Activated T-helper 1 cell treated with anti-CD3 and anti-CD28 coated beads, Interleukin-12 subunit alpha, Interleukin-12 subunit beta, Interleukin-2, Interleukin-4 antibody, amounts not matched to agents 30 ng/mL and 10 ng/mL and 1 ng/mL, durations not matched to agents 14 hours and 24 hours and 36 hours (primary cell): ENCODE measurements at places on chromosomes 4 and X. TPM values are rescaled to one million over a fixed set of nuclear protein-coding genes. Genes with fewer than 3 reads are reported as not detected.
A peak's percentile ranks its signal among the peaks of the same experiment; 100 is the strongest.

DNA sequence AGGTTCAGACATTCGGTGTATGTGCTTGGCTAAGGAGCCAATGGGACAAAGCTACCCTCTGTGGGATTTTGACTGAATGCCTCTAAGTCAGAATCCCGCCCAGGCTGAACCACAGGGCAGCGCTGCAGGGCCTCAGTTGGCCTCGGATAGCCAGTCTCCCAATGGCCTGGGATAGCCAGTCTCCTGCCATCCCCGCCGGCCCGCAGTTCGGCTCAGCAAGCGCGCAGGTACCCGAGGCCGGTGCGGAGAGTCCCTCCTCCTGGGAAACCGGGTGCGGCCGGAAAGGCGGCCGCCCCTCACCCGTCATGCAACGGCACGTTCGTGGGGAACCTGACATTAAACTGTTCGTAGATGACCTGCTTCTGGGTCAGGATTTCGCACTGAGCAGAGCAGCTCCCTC, 16.1 kb downstream of the PPEF2 start:
- H3K27me3 ChIP-seq, result peaks cover 10% of the 10 kb centered on the region
- no peak overlapping the region for H3K27ac ChIP-seq
- H3K36me3 ChIP-seq, result no peaks in the 10 kb centered on the region
- H3K4me1 ChIP-seq, result no peaks in the 10 kb centered on the region
- H3K4me3 ChIP-seq, result no peak overlapping the region

GRCh38 chr4:188459381-188459780, 320.1 kb downstream of the TRIML1 start:
- H3K27me3 ChIP-seq, result no peaks in the 10 kb centered on the region
- H3K36me3 ChIP-seq, result no peaks in the 10 kb centered on the region
- no peak overlapping the region for H3K4me3 ChIP-seq
- H3K27ac ChIP-seq, result no peak overlapping the region

DNA sequence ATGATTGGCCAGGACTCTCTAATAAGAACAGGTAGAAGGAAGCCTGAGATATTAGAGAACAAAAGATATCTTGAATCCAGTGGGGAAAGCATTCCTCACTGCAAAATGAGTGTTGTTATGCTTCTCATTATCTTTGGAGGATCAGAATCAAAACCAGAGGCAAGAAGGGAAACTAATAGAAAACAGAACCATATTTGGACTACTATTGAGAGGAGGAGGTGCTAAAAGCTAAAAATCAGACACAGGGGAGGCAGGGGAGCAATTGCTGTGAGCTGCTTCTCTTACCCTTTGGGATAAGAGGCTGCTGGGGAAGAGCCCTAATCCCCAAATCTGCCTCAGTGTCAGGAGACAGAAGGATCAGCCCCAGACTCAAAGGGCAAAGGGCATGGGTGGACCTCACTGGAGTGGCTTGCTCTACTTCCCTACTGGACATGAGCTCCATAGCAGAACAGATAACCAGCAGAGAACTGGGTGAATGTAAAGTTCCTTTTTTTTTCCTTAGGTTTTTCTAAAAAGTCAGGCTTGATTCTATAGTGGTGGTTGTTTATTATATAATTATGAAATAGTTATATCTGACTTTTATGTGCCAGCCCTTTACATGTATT, 60.1 kb downstream of the SEPTIN11 start:
- H3K4me1 ChIP-seq, result peaks cover 45% of the 10 kb centered on the region
- H3K27ac ChIP-seq, result no peak overlapping the region
- H3K27me3 ChIP-seq, result peaks cover 16% of the 10 kb centered on the region
- peaks cover 16% of the 10 kb centered on the region for H3K36me3 ChIP-seq
- H3K4me3 ChIP-seq, result no peak overlapping the region
- DNase-seq, result no peak

GRCh38 chr4:87882861-87883260, 50.1 kb downstream of the MEPE start:
- DNase-seq, result no peak
- H3K36me3 ChIP-seq, result no peaks in the 10 kb centered on the region
- no peak overlapping the region for H3K4me3 ChIP-seq
- peaks cover 7% of the 10 kb centered on the region for H3K27me3 ChIP-seq
- no peaks in the 10 kb centered on the region for H3K4me1 ChIP-seq
- no peak overlapping the region for H3K27ac ChIP-seq

DNA sequence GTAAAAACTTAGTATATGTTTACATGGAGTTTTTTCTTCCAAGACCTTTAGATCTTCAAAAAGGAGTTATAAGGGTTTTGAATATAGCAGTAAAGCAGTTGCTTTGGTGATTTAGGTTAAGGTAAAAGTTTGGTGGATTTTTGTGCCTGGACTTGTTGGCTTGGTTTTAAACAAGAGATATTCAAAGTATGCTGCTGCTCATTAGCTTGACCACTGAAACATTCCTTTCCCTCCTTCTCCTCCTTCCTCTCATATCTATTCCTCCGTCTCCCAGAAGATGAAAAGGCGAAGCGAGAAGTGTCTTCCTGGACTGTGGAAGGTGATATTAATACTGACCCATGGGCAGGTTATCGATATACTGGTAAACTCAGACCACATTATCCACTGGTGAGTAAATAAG, 38.4 kb downstream of the METAP1 start:
- peaks cover 23% of the 10 kb centered on the region for H3K4me1 ChIP-seq
- no peak for DNase-seq
- no peaks in the 10 kb centered on the region for H3K27me3 ChIP-seq
- no peak overlapping the region for H3K4me3 ChIP-seq
- H3K36me3 ChIP-seq, result peaks cover 35% of the 10 kb centered on the region

GRCh38 chrX:149903889-149904748, 23.1 kb downstream of the MAGEA8 start:
- no peaks in the 10 kb centered on the region for H3K27me3 ChIP-seq
- H3K4me1 ChIP-seq, result peaks cover 19% of the 10 kb centered on the region
- H3K27ac ChIP-seq, result peak overlapping the region; percentile 85
- peak overlapping the region; percentile 64 for H3K4me3 ChIP-seq
- DNase-seq, result no peak
- no peaks in the 10 kb centered on the region for H3K36me3 ChIP-seq

DNA sequence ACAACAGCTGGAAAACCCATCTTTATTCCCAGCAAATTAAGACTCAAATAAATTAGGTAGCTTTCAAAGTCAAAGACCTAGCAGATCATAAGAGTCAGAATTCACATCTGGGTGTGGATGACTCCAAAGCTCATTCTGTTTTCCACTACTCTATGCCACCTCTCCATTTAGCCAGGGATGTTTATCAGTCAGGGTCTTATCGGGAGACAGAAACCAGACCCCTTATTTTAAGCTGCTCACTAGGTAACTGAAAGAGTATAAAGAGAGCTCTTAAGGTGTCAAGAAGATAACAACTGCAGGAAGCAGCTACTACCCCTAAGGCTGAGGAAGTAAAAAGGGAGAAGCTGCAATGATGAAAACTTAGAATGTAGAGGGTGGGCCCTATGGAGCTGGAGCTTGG, 333.7 kb upstream of the KLF3 start:
- H3K4me1 ChIP-seq, result peaks cover 55% of the 10 kb centered on the region
- H3K36me3 ChIP-seq, result peaks cover 7% of the 10 kb centered on the region

DNA sequence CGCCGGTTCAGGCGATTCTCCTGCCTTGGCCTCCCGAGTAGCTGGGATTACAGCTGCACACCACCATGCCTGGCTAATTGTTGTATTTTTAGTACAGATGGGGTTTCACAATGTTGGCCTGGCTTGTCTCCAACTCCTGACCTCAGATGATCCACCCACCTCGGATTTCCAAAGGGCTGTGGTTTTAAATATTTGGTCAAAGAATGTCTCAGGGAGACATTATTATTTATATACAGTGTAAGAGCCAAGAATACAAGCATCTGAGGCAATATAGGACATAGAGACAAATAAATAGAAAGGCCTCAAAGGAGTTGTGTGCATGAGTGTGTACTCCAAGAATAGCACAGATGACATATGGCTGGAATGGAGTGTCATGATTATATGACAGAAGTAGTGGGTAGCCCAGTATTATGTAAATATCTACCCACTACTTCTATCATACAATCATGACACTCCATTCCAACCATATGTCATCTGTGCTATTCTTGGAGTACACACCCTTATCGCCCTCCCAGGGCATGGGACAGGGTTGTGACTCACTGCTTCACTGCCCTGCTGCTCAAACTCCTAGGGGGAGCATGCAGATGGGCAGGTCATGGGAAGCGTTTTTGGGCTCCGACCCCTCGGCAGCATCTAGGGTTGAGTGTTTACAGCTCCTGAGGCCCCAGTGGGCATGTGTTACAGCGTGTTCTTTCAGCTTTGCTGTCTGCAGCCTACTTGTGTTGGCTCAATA, 1649.8 kb upstream of the PCDH10 start:
- H3K4me3 ChIP-seq, result no peak overlapping the region
- DNase-seq, result no peak
- H3K4me1 ChIP-seq, result no peaks in the 10 kb centered on the region
- no peaks in the 10 kb centered on the region for H3K36me3 ChIP-seq

GRCh38 chr4:106424426-106424825, 55.8 kb upstream of the GIMD1 start:
- no peak for DNase-seq
- H3K27ac ChIP-seq, result no peak overlapping the region
- H3K36me3 ChIP-seq, result no peaks in the 10 kb centered on the region
- H3K4me3 ChIP-seq, result no peak overlapping the region
- H3K27me3 ChIP-seq, result no peaks in the 10 kb centered on the region

DNA sequence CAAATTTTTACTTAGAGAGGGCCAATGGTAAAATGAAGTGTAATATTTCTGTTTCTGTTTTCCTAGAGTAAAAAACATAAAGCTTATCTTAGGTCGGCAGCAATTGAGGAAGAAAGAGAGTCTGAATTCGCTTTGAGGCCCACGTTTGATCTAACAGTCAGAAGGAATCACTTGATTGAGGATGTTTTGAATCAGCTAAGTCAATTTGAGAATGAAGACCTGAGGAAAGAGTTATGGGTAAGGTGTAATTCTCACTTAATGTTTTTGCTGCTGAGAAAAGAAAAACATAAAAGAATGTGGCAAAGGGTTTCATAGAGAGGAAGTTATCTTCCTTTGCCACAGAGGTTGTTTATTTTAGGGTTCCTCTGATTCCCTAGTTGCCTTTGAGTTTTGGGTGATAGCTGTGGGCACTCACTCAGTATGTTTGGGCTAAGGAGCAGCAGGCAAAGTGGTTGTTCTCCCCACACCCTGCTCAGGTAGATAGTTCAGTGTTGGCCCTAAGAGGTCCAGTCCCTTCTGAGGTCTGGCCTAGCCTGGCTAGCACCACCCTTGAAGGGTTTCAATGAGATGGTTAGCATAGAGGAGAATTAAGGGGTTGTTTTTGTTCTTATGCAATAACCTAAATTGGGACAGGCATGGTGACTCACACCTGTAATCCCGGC, 32.3 kb downstream of the HERC5 start:
- H3K27me3 ChIP-seq, result no peaks in the 10 kb centered on the region
- H3K4me1 ChIP-seq, result peaks cover 18% of the 10 kb centered on the region
- no peak for DNase-seq
- H3K27ac ChIP-seq, result peak overlapping the region; percentile 68
- peaks cover 43% of the 10 kb centered on the region for H3K36me3 ChIP-seq
- no peak overlapping the region for H3K4me3 ChIP-seq

DNA sequence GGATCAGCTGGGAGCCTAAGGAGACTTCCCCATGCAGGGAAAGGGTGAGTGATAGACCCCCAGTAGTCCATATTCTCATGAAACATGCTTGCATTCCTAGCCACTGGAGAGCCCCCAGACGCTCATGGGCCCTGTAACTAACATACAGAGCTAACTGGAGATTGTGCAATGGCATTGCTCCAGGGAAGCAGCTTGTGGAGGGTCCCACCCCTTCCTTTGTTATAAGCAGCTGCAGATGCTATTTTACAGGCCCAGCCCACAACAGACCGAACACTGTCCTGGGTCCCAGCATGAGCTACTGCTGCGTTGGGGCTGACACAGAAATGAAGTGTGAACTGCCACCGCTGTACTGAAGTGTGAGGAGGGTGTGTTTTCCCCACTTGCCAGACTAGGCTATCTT, 1465.7 kb upstream of the DIAPH2 start:
- no peaks in the 10 kb centered on the region for H3K4me1 ChIP-seq
- H3K36me3 ChIP-seq, result no peaks in the 10 kb centered on the region
- no peak for DNase-seq
- no peaks in the 10 kb centered on the region for H3K27me3 ChIP-seq
- no peak overlapping the region for H3K27ac ChIP-seq

- H3K4me1 ChIP-seq, result peaks cover 11% of the 10 kb centered on the region
- H3K27me3 ChIP-seq, result peaks cover 1% of the 10 kb centered on the region
- no peak for DNase-seq
Measured at GRCh38 chrX:65900850-65901844, 138.7 kb downstream of the VSIG4 start.

GRCh38 chr4:164700471-164700870, 53.5 kb upstream of the SMIM31 start:
- peaks cover 4% of the 10 kb centered on the region for H3K4me1 ChIP-seq
- H3K27ac ChIP-seq, result no peak overlapping the region
- H3K27me3 ChIP-seq, result peaks cover 5% of the 10 kb centered on the region
- no peak for DNase-seq

- no peak overlapping the region for H3K27ac ChIP-seq
- H3K27me3 ChIP-seq, result no peaks in the 10 kb centered on the region
- no peak for DNase-seq
- no peaks in the 10 kb centered on the region for H3K36me3 ChIP-seq
- no peak overlapping the region for H3K4me3 ChIP-seq
- H3K4me1 ChIP-seq, result no peaks in the 10 kb centered on the region
Measured at GRCh38 chr4:186604124-186604807, 48.9 kb upstream of the MTNR1A start.

DNA sequence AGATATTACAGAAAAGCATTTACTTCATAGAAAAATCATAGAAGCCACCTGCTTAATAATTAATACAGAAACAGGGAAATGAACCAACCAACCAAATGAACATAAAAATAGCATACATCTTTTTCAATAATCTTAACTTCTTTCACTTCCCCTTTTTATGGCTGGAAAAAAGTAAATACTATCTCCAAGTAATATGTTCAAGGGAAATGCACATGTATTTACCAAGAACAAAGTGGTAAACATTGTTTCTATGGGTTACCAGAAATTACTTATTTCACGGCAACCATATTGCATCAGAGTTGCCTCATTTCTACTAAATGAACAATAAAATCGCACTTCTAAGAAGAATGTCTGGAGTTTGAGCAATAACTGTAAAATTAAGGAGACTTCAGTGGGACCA, 321.3 kb downstream of the TMA16 start:
- no peaks in the 10 kb centered on the region for H3K27me3 ChIP-seq
- DNase-seq, result no peak
- no peaks in the 10 kb centered on the region for H3K36me3 ChIP-seq
- no peak overlapping the region for H3K4me3 ChIP-seq

- peaks cover 4% of the 10 kb centered on the region for H3K27me3 ChIP-seq
- no peak overlapping the region for H3K4me3 ChIP-seq
- no peak for DNase-seq
- no peaks in the 10 kb centered on the region for H3K36me3 ChIP-seq
Measured at GRCh38 chr4:57044279-57044678, 65.6 kb downstream of the POLR2B start.

GRCh38 chrX:50586980-50587379, 116.4 kb upstream of the DGKK start:
- no peaks in the 10 kb centered on the region for H3K27me3 ChIP-seq
- no peak for DNase-seq
- H3K27ac ChIP-seq, result no peak overlapping the region

ZIC3 gene
- total RNA-seq, result not detected in 2 replicates

FATE1 gene
- total RNA-seq, result not detected in 2 replicates

GAGE12F gene
- total RNA-seq, result not detected in 2 replicates

ADGRL3 gene
- not detected in 2 replicates for total RNA-seq
